ENCODE measurements at places on chromosomes 12 and 14. TPM values are rescaled to one million over a fixed set of nuclear protein-coding genes. Genes with fewer than 3 reads are reported as not detected.

CHST11 gene
- total RNA-seq: 27.2 TPM

ZNF705A gene
- total RNA-seq: not detected

RBP5 gene
- total RNA-seq: not detected

MMAB gene
- total RNA-seq: 52.9 TPM

KLRC1 gene
- total RNA-seq: not detected

PRH2 gene
- not detected for total RNA-seq

AQP2 gene
- total RNA-seq: not detected

POLE gene
- total RNA-seq: 19.2 TPM

C14orf132 gene
- total RNA-seq: 0.21 TPM

SRGAP1 gene
- total RNA-seq: 3.1 TPM

SLC6A15 gene
- total RNA-seq: 31.8 TPM

KRT86 gene
- total RNA-seq: 0.21 TPM

FGF23 gene
- not detected for total RNA-seq
